ENCODE measurements at places on chromosomes 6 and 20.
A peak's percentile ranks its signal among the peaks of the same experiment; 100 is the strongest.

- no peak for DNase-seq
These were observed 78.7 kb upstream of the PRSS16 start for GRCh38 chr6:27168586-27169443.

DNA sequence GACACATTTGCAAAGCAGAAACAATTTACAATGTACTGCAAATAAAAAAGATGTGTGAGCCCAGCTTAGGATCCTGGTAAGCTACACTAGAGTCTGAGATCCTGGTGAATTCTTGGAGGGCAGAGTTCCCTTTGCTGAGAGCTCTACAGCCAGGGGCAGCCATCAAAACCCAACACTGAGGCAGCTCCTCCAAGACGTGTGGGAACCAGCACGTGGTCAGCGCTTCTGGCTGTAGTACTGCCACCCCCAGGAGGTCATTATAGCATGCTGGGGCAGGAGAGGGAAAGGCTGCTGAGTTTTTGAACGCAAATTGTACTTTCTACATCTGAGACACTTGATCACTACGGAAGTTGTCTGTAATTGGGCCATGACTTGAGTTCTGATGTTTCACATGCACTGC lies 131.5 kb downstream of the INSM1 start:
- no peak for DNase-seq

DNA sequence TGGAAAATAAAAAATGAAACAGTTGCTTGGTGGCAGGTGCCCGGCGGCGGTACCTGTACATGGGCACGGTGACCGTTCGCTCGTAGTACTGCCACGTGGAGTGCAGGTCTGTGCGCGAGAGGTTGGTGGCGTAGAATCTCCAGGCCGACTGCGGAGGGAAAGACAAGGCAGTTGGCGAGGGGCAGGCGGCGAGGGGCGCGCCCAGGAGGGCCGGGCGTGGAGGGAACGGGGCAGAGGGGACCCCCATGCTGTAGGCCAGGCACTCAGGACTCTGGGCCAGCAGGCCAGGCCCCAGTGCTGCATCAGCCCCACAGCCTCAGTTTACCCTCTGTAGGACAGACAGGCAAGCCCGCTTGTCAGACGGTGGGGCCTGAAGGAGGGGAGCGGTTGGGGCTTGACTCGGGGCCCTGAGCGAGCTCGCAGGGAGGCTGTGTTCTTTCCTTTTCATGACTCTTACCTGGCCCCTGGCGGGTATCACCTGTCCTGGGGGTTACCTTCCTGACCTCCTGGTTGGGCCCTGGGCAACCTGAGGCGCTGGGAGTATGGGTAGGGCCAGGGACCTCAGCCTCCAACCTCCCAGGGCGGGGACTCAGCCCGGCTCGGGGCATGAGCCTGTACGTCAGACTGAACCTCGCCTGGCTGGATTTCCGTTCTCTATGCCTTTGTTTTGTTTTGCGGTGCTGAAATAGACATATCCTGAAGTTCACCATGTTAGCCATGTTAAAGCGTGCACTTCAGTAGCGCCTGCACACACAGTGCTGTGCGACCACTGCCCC lies 38.5 kb downstream of the KCNQ2 start:
- DNase-seq = no peak

- no peak for DNase-seq
These were observed 5.5 kb downstream of the UBR2 start for GRCh38 chr6:42569102-42570028.

GRCh38 chr6:53894091-53894490 lies 99.3 kb downstream of the LRRC1 start:
- peak; percentile 61 for DNase-seq

DNA sequence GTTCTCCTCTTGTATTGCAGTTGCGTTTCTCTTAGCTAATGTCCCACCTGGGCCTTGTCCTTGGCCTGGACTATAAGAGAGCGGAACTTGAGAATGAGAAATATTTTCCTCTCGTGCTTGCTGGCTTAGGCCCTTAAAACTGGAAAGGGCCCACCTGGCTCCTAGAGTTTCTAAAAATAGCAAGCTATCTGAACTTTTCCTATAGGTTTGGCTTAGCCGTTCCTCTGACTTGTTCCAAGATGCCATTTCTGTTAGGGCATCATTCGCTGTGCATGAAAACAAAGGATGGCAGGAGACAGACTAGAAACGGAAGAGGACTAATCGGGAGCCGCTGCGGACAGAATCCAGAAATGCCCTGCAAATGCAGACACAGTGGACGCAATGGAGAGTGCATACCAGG lies 4.5 kb downstream of the RIPOR3 start:
- peak; percentile 85 for DNase-seq

DNA sequence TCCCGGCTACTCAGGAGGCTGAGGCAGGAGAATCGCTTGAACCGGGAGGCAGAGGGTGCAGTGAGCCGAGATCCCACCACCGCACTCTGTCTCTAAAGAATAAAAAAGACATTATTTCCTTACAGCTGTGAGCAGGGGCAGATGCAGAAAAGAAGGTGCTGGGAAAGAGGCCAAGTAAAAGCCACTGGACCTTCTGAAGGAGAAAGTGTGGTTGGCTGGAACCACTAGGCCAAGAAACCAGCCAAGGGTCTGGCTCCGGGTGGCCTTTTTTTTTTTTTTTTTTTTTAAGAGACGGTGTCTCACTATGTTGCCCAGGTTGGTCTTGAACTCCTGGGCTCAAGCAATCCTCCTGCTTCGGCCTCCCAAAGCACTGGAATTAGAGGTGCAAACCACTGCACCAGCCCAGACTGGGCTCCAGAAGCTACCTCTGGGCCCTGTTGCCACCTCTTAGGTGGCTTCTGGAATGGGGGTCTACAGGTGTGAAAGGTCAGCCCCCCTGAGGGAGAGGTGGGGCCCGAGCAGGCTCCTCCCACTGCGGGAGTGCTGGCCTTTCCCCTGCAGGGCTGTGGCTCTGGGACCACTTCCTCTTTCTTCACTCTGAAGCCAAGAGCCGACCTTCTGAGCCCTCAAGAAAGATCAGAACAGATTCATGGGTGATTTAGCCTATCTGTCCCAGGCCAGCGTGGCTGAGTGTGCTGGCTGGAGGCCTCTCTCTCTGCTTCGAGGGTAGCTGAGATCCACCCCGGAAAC lies at the start of gene FGD2:
Gene FGD2 (plus strand): TSS at position 595 of the 750 bp plus-strand sequence. CDS start 163 bp downstream, outside the sequence.
- DNase-seq = no peak
